ENCODE measurements at places on chromosomes 6 and 20.

DNA sequence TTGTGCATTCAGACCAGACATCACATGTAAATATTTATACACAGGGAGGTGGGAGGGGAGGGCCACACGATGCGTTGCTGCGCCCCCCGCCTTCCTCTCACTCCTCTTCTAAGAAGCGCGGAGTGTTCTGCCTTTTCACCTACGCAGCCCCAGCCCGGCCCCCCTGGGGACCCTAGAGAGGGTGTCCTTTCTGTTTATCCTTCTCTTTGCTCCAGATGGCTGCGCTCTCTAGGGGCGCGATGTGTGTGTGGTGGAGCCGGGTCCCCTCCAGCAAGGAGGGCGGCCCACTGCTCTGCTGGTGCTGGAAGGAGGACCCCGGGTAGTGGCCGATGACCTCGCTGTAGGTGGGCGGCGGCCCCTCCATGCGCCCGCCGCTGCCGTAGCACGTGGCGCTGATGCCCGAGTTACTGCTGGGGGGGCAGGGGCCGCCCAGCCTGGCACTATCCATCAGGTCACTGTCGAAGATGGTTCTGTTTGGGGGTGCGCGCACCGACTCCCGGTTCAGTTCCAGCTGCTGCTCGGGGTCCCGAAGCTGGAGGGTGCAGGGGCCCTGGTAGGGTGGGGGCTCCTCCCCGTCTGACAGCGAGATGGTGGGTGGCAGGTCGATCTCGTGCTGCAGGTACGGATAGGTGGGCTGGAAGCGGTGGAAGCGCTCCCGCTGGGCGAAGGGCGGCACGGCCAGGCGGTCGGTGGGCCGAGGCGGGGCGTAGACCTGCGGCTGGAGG, 31.8 kb upstream of the ZBP1 start:
- DNase-seq, result no peak

- DNase-seq, result no peak
These were observed 13.9 kb downstream of the ADISSP start for GRCh38 chr20:3753501-3754275.

GRCh38 chr6:27495386-27496135, 22.7 kb upstream of the ZNF184 start:
- peak; percentile 78 for DNase-seq

- DNase-seq, result no peak
These were observed 6.7 kb upstream of the LAMP5 start for GRCh38 chr20:9507544-9508239.

- no peak for DNase-seq
These were observed 290.9 kb downstream of the CD83 start for GRCh38 chr6:14408446-14408845.

DNA sequence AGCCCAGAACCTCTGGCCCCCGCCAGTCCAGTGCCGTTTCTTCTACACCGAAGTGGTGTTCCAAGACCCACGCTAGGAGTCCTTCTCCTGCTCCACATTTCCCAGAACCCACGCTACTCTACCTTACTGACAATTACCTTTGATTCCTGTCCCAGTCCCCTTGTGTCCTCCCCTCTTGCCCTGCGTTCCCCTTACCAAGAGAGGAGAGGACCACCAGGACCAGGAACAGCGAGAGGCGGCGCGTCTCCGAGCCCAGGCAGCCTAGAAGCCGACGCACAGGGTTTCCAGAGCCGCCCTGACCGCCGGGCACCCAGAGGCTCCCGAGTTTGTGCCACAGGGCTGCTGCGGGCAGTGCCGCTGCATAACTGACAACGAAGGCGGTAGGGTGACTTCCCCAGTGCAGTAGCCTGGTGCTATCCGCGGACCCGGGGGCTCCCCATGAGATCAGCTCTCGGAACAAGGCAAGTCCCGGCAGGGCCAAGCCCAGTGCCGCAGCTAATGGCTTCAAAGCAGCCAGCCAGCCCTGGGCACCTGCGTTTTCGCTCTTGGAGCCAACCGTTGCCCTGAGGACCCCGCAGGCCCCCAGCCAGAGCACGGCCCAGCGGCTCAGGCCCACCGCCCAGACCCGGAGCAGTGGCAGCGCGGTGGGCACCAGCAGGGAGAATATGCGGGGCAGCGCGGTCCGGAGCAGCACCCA, 512 bp downstream of the TAP1 start:
- DNase-seq, result peak; percentile 24

- DNase-seq, result no peak
These were observed 119.6 kb downstream of the PXDC1 start for GRCh38 chr6:3631877-3632276.

DNA sequence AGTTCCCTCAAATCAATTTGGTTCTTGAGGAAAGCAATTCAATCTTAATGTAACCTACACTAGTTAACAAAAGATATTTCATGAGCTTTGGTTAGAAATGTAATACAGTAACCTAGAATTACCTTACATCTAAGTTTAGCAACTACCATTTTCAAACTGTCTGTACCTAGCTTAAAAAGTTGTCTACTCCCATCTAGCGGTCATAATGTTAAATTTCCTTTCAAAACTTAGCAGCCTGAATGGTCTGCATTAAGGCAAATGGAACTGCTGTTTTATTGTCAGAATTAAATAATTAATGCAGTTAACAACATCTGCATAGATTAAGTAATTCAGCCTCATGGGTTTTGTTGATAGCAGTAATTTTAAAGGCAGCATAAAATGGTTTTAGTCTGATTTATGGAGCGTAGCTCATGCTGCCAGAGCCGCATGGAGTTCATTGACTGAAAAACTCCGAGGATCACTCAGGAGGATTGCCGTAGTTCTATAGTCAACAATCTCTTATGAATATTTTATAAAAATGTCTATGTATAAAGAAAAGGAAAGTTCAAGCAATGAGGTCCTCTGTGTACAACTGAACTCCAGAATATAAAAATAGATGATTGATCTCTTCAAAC, 485.4 kb upstream of the MANEA start:
- peak; percentile 75 for DNase-seq

GRCh38 chr6:64520050-64520449, 884.4 kb downstream of the PHF3 start:
- peak; percentile 98 for DNase-seq

- no peak for DNase-seq
These were observed 33.3 kb downstream of the SUMO4 start for GRCh38 chr6:149433405-149433804.

DNA sequence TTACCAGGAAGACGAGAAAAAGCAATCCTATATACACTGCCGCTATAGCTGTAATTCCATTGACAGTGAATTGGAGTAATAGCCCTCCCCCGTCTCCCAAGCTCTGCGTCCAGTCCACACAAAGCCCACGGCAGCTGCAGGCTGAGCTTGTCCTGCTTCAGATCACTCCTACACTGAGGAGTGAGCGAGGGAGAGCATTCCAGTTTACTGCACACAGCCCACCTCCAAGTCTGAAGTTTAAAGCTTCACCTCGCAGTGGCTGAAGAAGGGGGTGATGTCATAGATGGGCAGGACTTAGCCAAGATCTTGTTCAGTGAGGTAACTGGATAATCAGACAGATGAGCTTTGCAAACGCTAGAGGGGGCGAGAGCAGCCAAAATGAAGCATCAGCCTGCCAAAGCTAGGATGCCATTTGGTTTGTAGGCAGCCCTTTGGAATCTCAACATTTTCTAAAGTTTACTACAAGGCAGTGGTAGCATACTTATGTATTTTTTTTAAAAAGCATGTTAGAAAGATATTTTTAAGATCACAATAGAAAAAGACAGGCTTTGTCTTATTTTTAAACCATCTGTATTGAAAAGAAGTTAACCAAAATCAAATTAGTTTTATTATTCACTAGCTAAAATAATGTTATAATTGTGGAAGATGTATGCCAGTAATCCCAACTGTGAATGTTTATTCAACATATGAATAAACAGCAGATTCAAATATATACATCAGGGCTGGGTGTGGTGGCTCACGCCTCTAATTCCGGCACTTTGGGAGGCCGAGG, at the start of gene FLRT3:
FLRT3 (minus strand) TSS at position 213 of the 772 bp plus-strand sequence. CDS start 10,106 bp downstream, outside the sequence.
- peak; percentile 100 for DNase-seq

GRCh38 chr20:62176866-62177265, 6.0 kb upstream of the MTG2 start:
- DNase-seq, result no peak

DNA sequence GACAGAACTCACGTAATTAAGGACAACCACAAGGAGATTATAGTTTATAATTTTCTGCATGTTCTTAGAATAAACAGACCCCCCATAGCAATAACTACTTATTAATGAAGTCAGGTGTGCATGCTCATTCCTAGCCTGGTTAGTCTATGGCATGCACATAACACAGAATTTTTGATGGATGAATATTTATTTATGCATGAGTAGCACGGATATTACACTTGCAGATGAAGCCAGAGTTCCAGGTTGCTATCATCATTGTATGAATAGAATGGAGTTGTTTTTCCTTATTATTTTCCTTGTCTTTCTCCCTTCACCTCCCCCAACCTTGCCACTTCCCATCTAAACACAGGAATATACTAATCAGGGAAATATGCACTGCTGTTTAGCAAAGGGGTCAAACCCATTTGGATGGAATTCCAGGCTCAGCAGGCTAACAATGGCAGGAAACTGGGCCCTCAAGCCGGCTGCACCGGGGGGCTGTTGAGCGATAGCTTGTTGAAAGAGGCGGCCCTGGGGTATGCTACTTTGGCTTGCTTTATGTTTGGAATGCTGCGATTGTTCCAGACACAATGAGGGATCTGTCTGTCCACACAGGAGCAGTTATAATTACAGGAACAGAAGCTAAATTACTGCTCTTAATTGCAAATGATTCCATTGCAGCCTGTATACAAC, 112.6 kb downstream of the TMEM170B start:
- DNase-seq, result peak; percentile 56

GRCh38 chr6:119612176-119612891, 262.8 kb upstream of the MAN1A1 start:
- DNase-seq, result peak; percentile 33

DNA sequence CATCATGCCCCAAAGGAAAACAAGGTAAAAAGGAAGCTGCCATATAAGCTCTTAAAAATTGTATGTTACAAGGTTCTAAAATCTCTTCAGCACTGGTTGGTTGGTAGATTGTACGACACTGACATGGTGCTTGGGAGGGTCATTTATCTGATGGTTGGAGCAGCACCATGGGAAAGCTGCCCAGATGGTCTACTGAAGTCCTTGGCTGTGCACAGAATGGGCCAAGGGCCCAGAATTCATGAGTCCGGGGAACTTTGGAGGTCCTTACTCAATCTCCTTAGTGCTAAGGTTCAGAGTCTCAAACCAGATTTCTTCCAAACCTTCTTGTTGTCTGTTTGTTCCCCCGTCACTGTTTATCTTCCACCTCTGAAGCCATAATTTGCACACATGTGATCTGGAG, 314.4 kb downstream of the ESR1 start:
- no peak for DNase-seq

DNA sequence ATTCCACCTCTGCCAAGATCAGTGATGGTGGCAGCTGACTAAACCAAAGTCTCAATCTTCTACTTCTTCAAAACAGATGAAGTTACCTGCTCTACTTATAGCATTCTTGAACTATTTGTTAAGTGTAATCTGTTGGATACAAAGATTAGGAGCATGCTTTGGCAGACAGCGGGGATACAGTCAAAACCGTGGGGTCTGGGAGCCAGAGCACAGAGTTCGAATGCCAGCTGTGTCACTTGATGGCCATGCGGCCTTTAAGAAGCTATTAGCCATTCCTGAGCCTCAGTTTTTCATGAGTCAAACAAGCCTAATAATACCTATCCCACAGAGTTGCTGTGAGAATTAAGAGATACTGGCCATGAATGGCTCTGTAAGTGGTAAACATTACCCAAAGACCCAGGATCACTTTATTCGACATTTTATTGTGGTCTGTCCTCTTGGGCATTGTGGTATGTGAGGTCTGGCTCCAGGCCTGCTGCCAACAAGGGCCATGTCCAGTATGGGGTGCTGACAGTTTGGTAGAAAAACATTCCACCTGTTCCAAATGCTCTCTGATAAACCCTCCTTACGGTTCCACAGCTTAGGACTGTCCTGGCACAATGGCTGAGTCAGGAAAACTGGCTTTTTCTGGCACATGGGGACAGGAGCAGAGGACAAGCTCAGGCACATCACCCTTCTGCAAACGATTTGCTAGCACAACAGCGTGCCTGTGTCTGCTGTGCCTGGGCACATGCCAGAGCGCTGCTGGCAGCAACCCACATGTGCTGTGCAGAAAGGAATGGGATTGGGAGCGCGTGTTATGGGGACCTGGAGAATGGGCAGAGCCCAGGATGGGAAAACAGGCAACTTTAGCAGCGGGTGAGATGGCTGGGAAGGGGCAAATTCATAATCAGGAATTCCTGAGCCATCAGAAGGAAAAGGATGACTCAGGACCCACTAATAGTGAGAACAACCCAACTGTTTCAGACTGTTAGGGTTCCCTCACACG, 15.7 kb upstream of the FAM83C start:
- peak; percentile 46 for DNase-seq

GRCh38 chr6:24969343-24969860, 33.6 kb upstream of the RIPOR2 start:
- DNase-seq, result no peak

DNA sequence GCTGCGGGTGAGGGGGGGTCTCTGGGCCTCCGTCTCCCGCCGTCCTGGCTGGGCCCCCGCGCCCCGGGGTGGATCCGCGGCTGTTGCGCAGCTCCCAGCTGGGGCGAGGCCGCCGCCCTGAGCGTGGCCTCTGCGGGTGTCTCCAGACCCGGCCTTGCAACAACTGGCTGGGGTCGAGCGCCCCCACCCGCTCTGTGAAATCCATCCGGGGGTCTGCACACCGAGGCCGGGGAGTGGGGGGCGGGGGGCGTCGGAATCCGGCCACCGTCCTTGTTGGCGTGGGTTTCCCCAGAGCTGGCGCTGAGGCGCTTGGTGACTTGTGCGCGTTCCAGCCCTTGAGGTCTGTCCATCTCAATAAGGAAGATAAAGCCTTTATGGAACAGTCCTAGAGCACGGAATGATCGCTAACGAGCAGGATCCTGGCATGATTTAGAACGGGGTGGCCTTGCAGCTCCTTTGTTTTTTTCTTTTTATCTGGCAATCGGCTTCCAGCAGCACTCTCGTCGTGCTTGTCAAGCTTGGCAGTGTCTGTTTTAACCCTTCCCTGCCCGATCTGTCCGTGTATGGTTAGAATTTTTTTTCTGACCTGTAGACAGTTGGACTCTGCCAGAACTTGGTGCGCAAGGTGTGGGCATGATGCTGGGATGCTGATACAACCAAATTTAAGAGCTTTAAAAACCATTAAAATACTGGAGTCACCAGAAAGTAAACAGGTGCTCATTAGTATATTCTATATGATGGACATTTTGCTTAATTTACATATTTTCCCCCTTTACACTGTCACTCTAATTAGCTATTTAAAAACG, 675 bp downstream of the DSTN start:
- peak; percentile 37 for DNase-seq

DNA sequence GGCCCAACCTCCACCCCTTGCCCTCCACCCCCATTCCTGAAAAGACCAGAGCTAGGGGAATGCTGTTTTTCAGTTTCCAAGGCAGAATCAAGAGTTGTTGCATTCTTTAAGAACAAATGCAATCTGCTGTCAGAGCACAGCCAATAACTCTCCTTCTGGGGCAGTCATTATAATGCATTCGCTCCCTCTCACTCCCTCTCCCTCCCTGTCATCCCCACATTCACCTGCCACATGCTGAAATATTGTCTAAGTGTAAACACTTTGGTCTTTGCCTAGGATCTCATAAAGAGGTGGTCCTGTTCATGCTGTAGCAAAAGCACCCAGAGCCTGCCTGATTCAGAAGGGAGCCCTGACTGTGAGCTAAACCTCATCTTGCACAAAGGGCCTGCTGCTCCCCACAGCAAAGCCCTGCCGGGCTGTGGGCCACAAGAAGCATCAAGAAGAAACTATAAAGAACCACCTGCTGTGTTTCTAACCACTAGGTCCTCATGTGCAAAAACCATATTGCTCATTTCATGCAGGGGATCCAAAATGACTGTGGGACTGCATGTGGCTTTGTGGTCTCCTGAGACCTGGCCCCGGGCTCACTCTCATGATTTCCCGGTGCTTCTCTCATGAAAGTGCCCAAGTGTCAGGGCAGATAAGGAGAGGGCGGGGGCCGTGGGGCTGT, 85.6 kb downstream of the GPR6 start:
- no peak for DNase-seq

Measured in amniotic epithelial cell (primary cell).